ENCODE measurements at places on chromosomes 16 and 17. TPM values are rescaled to one million over a fixed set of nuclear protein-coding genes. Genes with fewer than 3 reads are reported as not detected.

Gene CCL11
- total RNA-seq: not detected

Gene PPY
- not detected for total RNA-seq

Gene TMEM98
- 0.41 TPM for total RNA-seq

Gene HOXB4
- 0.66 TPM for total RNA-seq

Gene CD300LB
- total RNA-seq: not detected

Gene CEP295NL
- not detected for total RNA-seq

Gene ITGAD
- not detected for total RNA-seq

Gene NPIPB6
- total RNA-seq: 1.8 TPM

Gene MTMR4
- 69.2 TPM for total RNA-seq

Gene DNASE1L2
- 0.55 TPM for total RNA-seq

Gene PMFBP1
- total RNA-seq: 0.88 TPM

Gene SP2
- 19.8 TPM for total RNA-seq

Gene TAT
- total RNA-seq: not detected

Gene MIEN1
- 39.4 TPM for total RNA-seq

Gene HS3ST2
- total RNA-seq: not detected

Gene GPR139
- not detected for total RNA-seq

Gene CNGB1
- total RNA-seq: not detected

Gene MSI2
- total RNA-seq: 57.2 TPM

Gene TMEM186
- 9.4 TPM for total RNA-seq

Gene CEMP1
- total RNA-seq: not detected

Gene ZG16B
- 1.2 TPM for total RNA-seq

Gene NGFR
- 0.46 TPM for total RNA-seq

Gene KRT32
- total RNA-seq: not detected

Data from activated CD4-positive, alpha-beta T cell treated with anti-CD3 and anti-CD28 coated beads for 36 hours (primary cell).